ENCODE measurements at places on chromosomes 13 and 19. TPM values are rescaled to one million over a fixed set of nuclear protein-coding genes. Genes with fewer than 3 reads are reported as not detected.

Gene C1QTNF9
- not detected for total RNA-seq

Gene ASF1B
- total RNA-seq = 86.6 TPM

Gene CCL25
- not detected for total RNA-seq

Gene CCDC9
- 3.2 TPM for total RNA-seq

Gene PSG3
- total RNA-seq = not detected
